ENCODE measurements at places on chromosomes 13 and 19.
A peak's percentile ranks its signal among the peaks of the same experiment; 100 is the strongest.

- no peak for DNase-seq
These were observed 11.1 kb downstream of the ATP4B start for GRCh38 chr13:113646921-113647340.

GRCh38 chr13:102680842-102681740, 13.8 kb downstream of the METTL21C start:
- no peak for DNase-seq

GRCh38 chr13:75934889-75935288, 298.8 kb downstream of the LMO7 start:
- DNase-seq, result no peak

- no peak for DNase-seq
These were observed 33.0 kb upstream of the SEMA6B start for GRCh38 chr19:4592445-4592844.

DNA sequence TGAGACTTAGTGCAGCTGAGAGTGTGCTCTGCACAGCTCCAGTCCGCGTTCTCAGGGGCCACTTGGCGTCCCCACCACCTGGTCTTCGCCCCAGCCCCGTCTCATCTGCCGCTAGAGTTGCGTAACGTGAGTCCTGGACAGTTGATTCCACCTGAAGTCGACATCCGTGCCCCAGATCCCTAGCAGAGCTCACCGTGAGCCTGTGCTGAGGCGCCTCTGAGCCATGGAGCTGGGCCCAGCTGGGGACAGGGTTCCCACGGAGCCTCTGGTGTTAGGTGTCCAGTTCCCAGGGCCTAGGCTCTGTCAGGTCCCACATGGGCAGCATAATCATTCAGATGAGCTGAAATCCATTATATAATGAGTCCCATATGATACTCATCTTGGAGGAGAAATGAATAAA, 147.1 kb upstream of the SOX1 start:
- no peak for DNase-seq

DNA sequence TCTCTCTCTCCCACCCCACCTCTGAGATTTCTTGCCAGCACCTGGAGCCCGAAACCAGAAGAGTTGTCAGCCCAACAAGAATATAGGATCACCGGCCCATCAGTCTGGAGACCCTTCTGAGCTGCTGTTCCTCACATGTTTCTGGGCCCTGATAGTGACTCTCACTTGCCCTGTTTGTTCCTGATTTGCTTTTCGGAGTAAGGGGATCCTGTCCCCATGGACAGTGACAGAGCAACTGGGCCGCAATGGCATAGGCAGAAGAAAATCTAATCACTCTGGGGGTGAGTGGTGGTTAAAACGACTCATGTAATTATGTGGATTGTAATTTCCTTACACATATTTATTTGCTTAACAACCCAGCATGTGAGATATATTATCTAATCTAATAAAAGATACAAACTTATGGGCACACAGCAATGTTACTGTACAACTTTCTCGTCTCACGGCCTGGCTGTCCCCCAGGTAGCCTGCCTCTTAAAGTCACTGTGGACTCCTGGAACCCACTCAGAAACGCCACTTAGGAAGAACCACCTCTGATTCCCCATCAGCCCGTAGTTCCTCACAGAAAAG, 663 bp upstream of the SMAD9 start:
- no peak for DNase-seq

- no peak for DNase-seq
These were observed 455.4 kb downstream of the KLF5 start for GRCh38 chr13:73514208-73514607.

DNA sequence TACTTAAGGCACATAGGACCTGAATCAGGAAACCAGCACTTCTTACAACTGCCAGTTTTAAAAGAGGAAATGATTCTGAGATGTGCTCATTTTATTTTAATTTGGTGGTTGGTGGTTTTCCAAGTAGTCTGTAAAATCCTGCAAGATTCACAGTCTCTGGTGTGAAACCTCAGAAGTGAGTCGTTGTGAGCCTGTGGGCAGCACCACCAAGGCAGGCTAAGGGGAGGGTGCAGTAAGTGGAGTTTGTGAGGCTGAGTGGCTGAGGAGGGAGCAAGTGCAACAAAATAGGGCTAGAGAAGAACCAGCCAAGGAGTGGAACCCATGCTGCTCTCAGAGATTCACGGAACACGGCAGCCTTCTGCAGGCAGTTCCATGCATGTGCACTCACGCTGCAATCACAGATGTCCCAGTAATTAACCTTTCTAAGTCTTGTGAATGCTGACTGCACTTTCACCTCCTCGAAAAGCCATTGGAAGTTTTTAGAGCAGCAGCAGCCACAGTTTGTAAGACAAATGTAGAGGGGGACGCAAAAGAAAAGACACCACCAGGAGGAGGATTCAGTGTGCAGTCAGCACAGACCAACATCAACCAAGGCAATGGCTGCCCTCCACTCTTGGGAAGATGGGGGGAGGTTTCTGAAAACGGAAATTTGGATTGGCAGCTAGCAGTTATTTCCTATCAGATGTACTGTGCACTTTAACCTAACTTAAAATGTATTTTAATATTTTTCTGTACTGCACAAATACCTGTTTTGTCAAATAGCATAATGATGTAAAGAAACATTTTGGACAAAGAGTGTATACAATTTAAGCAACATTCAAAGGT, 44.9 kb downstream of the ESD start:
- peak; percentile 71 for DNase-seq

DNA sequence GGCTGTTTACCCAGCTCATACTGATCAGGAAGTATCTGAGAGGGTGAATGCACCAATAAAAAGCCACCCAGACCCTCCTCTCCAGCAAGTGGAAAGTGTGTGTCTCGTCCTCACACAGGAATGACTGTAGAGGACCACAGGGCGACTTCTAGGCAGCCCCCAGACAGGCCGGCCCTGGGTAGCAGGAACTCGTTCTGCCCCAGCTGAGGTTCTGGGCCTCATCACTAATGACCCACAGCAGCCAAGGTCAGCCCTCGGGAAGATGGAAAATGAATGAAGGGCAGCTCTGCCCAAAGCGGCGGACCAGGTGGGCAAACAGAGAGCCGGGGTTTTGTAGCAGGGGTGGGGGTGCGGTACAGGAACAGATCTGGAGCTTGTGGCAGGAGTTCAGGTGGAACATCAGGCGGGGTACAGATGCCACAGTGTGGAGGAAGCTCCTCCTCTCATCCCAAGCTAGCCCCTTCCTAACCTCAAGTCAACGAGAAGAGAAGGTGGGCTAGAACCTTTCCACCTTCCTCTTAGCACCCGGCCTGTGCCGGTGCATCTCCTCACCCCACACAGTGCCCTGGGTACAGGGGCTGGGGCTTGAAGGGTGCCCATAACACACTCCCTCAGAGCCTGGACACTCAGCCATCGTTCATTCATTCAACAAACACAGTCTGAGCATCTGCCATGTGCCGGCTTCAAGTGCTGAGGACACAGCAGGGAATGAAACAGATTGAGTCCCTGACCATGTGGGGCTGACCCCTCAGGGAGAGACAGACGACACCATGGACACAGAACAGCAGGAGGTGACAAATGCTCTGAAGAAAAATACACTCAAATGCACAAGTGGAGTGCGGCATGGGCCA, 36.2 kb downstream of the RFX2 start:
- no peak for DNase-seq

- no peak for DNase-seq
These were observed 6.2 kb downstream of the KLF5 start for GRCh38 chr13:73065036-73065435.

DNA sequence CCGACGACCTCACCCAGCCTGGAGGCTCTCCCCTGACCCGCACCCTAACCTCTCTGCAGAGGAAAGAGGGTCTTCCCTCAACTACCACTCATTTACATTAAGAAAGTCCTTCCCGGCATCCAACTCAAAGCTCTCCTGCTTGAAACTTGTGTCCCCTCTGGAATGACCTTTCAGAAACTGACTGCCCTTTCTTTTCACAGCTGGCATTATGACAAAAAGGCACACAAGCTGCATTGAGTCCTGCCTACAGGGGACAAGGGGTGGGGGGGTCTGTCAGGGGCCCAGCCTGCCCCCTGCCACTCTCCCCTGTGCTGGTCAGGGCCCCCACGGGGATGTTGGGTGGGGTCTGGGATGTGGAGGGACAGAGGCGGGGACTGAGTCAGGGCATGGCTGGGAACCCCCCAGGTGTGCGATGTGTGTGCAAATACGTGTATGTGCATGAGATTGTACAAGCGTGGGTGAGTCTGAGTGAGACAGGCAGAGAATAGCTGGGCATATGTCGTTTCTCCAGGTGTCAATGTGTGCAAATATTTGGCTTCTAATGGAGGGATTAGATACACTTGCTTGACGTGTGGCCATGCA, 2.0 kb downstream of the COL5A3 start:
- no peak for DNase-seq

- DNase-seq, result no peak
These were observed 246.0 kb downstream of the TSHZ3 start for GRCh38 chr19:31103228-31103627.

GRCh38 chr13:82848766-82849165, 1033.5 kb downstream of the SLITRK1 start:
- DNase-seq, result no peak

GRCh38 chr13:84649853-84650252, 767.6 kb upstream of the SLITRK1 start:
- DNase-seq, result no peak

DNA sequence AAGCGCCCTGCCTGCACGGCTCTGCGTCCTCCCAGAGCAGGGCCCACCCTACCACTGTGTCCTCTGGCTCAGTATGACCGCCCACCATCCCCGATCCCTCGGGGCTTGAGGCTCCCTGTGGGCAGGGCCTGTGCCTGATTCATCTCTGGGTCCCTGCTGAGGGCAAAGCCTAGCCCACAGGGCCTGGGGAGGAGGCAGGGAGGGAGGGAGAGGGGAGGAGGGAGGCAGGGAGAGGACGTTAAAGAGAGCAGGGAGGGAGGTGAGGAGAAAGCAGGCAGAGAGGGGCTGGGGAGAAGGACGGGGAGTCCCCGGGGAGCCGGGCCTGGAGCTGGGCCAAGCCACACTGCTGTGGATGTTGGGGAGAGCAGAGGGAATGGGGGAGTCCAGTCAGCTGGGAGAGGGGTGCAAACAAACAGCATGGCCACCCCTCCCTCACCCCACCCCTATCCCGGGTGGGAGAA, 4.0 kb upstream of the ERFL start:
- no peak for DNase-seq

DNA sequence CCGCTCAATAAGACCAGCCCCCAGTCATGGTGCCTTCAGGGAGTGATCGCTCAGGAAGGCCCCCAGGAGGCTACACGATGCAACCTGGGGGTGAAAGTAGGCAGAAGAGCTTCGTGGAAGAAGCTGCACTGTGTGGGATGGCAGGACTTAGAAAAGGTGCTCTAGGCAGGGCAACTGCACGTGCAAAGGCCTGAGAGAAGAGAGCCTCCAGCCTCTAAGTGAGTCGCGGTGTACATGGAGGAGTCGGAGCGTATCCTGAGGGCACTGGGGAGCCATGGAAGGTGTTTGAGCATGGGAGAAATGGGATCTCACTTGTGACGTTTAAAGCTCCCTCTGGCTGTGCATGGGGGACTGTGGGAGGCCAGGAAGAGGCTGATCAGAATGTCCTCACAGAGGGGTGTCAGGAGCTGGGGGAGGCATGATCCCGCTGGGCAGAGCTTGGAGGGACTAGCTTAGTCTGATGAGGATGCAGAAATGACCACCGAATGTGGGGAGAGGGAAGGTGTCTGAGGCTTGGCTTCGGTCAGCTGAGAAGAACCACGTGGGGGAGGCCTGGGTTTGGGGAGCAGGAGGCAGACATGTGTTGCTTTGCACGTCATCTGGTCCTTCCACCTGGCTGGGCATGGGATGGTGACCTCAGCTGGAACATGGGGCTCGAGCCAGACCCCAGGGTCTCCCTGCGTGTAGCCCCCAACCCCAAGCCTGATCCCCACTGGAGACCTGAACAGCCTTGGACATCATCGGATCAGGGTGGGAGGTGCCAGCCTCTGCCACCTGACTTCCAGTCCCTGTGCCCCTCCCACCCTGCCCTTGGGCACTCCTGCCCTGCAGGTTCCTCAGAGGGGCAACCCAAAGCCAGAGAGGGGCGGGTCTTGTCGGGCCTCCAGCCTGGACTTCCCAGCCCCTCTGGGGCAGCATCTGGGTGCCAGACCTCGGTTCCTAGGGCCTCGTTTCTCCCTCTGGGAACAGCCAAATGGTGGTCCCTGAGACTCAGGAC, 1.1 kb downstream of the APC2 start:
- no peak for DNase-seq

DNA sequence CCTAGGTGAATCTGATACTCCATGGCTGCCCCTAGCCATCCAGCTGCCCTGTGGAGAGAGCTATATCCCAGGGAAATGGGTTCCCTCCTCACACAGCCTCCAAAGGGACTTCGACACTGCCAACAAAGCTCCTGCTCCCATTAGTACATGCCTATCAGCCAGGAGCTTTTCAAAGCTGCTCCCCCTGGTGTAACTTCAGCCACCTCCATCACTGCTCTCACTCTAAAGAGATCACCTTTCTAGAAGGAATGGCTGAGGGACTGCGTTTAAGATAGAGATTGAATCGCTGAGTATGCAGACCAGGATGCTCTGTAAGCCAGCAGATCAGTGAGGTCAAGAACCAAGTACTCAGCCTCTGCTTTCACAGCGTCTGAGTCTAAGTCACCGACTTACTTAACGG, 213.7 kb downstream of the NALCN start:
- no peak for DNase-seq

- DNase-seq, result no peak
These were observed 62.0 kb upstream of the PDCD5 start for GRCh38 chr19:32519023-32519422.

DNA sequence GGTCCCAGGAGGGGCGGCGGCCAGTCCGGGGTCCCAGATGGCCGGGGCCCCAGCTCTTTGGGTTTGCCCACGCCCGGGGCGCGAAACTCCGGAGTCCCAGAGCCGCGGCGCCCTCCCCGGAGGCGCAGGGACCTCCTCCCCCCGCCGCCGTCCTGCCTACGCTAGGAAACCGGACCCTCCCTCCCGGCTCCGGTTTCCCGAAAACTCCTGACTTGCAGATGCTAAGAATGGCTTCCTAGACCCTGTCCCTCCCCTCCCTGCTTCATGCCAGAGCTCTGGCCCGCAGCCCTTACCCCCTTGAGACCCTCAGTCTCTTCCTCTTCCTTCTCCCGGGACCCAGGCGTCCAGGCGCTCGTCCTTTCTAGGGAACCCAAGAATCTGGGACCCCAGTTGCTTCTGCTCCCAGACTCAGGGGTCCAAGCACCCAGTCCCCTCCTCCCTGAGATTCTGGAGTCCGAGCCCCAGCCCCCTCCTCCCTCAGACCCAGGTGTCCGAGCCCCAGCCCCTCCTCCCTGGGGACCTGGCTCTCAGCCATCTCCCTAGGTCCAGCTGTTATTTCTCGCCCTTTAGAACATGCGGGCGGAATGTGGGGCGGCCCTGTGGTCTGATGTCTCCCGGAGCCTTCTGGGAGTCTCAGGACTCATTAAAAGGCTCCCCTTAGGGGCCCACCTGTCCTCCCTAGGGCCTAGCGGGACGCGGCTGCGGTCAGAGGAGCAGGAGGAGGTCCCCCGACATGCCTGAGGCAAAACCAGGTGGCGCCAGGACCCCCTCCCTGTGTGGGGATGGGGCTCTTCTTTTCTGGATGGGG, at the start of gene MYBPC2:
TSS of gene MYBPC2 (plus strand) at position 672 of the 808 bp plus-strand sequence. CDS start at position 734, 62 bp downstream.
- no peak for DNase-seq

- no peak for DNase-seq
These were observed 110.8 kb downstream of the SUCLA2 start for GRCh38 chr13:47890146-47890814.

GRCh38 chr13:94703721-94704314, 8.5 kb downstream of the SOX21 start:
- no peak for DNase-seq
